ENCODE measurements at places on chromosomes 2 and 18.

DNA sequence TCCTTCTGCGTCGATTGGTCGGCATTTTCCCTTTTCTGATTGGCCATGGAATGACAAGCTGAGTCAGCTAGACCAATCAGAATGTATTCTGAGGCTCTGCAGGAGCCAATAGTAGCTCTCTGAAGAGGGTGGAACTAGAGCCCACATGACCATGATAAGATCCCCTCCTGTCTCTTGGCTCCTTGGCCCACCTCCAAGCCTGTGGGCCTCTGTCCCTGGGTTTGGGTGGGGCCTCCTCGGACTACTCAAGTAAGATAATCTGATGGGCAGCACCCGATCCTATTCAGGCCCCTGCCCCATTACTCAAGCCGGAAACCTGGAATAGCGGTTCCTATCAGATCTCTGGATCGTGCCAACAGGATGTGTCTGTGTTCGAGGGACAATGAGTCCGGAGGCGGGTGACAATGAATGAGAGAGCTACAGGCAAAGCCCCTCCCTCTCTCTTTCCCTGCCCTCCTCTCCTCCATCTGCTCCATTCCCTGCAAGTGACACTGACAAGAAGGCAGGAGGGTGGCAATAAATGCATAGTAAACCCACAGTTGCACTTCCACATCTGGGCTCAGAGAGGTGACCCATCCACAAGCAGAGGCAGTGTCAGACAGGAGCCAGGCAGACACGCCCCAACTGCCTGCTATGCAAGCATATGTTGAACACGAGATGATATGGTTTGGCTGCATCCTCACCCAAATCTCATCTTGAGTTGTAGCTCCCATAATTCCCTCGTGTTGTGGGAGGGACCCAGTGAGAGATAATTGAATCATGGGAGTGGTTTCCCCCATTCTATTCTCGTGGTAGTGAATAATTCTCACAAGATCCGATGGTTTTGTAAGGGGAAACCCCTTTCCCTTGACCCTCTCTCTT lies 114.7 kb downstream of the TNS1 start:
- DNase-seq: no peak

GRCh38 chr2:191350826-191351225 lies 105.6 kb downstream of the MYO1B start:
- DNase-seq: no peak

DNA sequence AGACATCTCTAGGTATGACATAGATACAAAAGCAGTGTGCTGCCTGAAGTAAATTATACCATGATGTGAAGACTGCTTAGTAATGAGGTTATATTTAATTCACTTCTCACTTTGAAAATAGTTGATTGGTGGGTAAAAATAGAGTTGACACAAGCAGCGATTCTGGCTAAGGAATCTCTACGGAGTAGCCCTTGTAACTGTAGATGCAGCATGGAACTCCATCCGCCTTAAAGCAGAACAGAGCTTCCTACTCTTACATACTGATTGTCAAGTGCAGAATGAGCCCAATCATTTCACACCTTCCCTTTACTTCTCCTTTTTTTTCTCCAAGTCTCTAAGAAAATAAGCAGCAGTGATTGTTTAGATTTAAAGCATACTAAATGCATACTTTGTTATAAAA lies 1594.6 kb upstream of the SLC39A10 start:
- no peak for DNase-seq

GRCh38 chr2:237281836-237282306 lies 132.1 kb downstream of the COL6A3 start:
- no peak for DNase-seq

DNA sequence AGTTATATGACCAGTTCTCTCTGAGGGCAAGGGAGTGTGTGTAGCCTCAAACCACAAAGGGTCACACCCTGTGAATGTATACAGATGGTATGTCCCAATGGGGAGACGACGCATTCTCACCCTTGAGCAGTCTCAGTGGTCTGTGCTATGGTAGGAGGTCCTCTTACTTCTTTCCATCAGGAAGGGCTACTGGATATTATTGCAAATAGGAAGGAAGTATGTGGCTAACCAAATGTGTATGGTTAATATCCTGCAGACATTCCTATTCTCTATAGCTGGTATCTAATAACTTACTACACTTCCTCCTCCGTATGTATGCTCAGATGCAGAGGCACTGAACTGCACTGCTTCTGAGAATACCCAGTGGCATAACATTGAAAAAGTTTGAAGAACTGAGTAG lies 306.7 kb upstream of the CCDC68 start:
- DNase-seq: peak; percentile 3

DNA sequence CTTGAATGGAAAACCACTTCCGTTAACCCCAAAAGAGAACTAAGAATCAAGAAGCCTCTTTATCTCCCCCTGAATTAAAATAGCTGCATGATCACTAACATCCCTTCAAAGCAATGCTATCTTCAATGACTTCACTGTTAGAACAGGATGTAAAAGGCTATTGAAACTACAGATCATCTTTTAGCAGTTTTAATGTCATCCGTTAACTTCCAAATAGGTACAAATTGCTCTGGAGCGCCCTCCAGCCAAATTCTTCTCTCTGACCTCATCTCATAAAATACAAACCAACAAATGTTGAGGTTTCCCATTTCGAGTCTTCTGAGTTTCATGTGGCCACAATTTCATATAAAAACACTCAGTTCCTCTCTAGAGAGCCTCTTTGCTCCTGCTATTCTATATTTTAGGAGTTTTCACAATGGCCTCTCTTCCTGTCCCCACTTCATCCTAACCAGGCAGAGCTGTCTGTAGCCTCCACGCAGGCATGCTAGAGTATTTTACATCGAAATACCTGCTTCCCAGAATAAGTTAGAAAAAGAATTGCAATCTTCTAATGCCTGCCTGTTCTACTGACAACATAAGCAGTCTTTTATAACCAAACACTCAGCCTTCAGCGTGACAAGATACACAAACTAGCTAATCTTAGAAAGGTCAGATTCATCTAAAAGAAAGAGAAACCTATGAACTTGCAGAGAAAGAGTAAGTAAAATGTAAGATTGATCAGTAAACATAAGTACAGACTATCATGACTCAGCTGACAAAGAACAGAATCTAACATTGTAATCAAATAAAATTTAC lies 37.9 kb downstream of the B4GALT6 start:
- no peak for DNase-seq

Data from CD4-positive, alpha-beta T cell treated with Interleukin-1 beta for 1 hour (primary cell).